NCI-H460 (cell line): ENCODE measurements at places on chromosomes 5 and 9. TPM values are rescaled to one million over a fixed set of nuclear protein-coding genes. Genes with fewer than 3 reads are reported as not detected.

LHX2 gene
- 4.6 and 5.5 TPM in 2 replicates for total RNA-seq

FBP1 gene
- 0.12 TPM in 1 of 2 replicates, not detected in the other for total RNA-seq

MEIKIN gene
- total RNA-seq: not detected in 2 replicates

LECT2 gene
- not detected in 2 replicates for total RNA-seq

FBN2 gene
- total RNA-seq: 29.7 and 29.8 TPM in 2 replicates

THBS4 gene
- total RNA-seq: 0.17 TPM in 1 of 2 replicates, not detected in the other

NUTM2G gene
- total RNA-seq: not detected in 2 replicates

IL5 gene
- total RNA-seq: not detected in 2 replicates

SHISAL2B gene
- total RNA-seq: not detected in 2 replicates

FSTL4 gene
- total RNA-seq: 14.3 and 15.0 TPM in 2 replicates

FAM240B gene
- total RNA-seq: not detected in 2 replicates

SLC34A3 gene
- not detected in 2 replicates for total RNA-seq

CER1 gene
- total RNA-seq: not detected in 2 replicates

LRRC19 gene
- not detected in 2 replicates for total RNA-seq

ARID3C gene
- total RNA-seq: not detected in 2 replicates

PNPLA7 gene
- 0.10 and 0.26 TPM in 2 replicates for total RNA-seq

KIF24 gene
- total RNA-seq: 2.4 and 2.5 TPM in 2 replicates

KCNIP1 gene
- not detected in 2 replicates for total RNA-seq

SLC27A6 gene
- total RNA-seq: not detected in 2 replicates

EQTN gene
- not detected in 2 replicates for total RNA-seq

IL9 gene
- total RNA-seq: not detected in 2 replicates

RPL37 gene
- total RNA-seq: 4,417 and 5,544 TPM in 2 replicates

WDR5 gene
- 27.2 and 32.3 TPM in 2 replicates for total RNA-seq

NPDC1 gene
- 30.3 and 35.5 TPM in 2 replicates for total RNA-seq

ANKRD31 gene
- 0.14 and 0.17 TPM in 2 replicates for total RNA-seq

IL4 gene
- total RNA-seq: not detected in 2 replicates

PRDM9 gene
- not detected in 2 replicates for total RNA-seq

PCDHB13 gene
- total RNA-seq: 2.2 and 2.5 TPM in 2 replicates

SLC45A2 gene
- not detected in 2 replicates for total RNA-seq
